ENCODE measurements at places on chromosomes 12 and 14.

DNA sequence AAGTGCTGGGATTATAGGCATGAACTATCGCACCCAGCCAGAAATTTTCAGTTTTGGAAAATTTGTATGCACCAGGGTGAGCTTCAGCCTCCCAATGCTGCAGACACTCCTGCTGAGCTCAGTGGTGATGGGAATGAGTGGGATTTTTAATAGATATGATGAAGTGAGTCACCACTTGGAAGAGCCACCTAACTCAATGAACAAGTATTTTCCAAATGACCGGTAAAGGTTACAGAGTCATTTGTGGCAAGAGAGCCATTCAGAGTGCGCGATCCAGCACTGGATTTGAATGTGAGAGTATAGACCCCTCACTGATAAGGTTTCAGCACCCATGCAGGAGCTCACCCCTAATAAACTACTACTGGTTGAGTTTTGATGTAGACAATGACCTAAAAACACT, 100.7 kb downstream of the PPP2R5C start:
- DNase-seq = no peak

DNA sequence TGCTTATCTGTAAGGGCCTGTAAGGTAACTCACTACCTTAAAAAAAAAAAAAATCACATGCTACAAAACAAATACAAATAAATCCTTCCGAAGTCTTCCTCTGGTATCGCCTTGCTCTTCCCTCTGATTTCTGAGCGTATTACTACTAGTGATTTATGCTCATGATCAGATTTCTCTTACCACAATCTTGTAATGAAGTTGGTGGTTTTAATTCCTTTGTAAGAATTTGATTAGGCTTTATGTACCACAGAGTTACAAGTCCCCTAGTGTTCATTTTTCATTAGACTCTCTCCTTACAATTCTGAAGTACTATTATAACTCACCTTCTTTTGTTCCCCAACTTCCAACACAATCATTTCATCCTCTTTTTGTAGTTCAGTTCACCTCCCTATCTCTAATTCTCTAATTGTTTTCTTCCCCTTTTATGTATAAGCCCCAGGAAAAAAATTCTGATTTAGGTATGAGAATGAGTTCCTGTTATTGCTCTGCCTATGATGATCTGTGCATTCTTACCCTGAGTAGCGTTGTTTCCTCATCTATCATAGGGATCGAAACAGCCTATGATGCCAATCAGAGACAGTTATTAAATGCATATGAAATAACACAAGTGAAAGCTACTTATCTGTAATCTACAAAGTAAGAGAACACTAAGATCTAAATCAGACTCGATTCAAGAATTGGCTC, 81.5 kb downstream of the EPS8 start:
- no peak for DNase-seq

DNA sequence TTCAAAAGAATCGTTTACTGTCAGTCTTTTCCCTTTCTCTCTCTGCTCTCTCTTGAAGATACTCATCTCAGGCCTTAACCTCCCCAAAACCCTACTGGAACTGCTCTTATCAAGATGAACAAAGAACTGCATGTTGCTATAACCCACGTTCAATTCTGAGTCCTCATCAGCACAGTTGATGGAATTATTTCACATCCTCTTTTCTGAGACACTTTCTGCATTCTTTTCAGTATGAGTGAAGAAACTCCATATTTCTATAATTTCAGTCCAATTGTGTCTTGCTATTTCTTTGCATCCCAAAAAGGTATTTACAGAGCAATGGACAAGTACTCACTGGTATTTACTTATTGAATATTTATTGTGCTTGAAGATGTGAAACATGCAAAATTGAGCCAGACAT, 160.1 kb upstream of the CPNE8 start:
- no peak for DNase-seq

- DNase-seq = no peak
Measured at GRCh38 chr14:30445011-30445793, 113.8 kb upstream of the G2E3 start.

GRCh38 chr12:72146495-72146894, 125.7 kb upstream of the TRHDE start:
- DNase-seq = no peak

DNA sequence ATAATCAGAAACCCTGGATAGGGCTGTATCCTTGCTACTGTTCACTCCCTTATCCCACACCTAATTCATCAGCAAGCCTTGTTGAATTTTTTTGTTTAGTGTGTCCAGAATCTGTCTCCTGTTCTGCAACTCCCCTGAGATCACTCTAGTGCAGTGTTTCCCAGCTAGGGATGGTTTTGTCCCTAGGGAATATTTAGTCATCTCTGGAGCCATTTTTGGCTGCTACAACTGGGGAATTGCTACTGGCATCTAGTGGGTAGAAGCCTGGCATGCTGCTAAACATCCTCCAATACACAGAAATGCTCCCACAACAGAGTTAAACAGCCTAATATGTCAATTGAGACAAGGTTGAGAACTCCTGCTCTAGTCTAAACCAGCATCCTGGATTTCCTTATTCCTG, 248.0 kb downstream of the NPAS3 start:
- no peak for DNase-seq

GRCh38 chr12:131738196-131738595, 27.3 kb downstream of the SFSWAP start:
- no peak for DNase-seq

DNA sequence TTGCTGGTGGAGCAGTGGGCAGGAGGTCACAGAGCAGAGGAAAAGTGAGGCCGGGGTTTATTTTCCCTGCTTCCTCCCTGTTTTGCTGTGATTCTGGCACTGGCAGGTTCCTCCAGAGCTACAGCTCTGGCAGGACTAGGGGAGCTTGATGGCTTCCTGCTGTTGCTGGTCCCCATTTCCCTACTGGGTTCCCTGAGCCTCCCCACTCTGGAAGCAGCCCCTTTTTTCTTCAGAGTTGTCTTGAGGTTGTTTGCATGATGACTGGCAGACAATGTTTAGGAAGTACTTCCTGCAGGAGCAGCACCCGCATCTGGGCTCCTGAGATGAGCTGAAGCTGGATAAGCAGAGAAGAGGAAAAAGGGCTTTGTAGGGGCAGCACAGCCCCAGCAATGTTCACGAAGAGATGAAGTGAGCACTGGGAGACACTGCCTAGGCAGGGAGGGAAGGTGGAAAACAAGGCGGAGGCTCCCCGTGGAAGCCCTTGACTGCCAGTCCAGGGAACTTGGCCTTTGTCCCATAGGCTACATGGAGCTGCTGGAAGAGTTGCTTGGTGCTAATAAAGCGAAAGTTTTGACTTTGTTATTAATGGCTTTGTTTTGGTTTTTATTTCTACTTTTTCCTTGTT, 126.9 kb downstream of the SLC38A6 start:
- no peak for DNase-seq

GRCh38 chr12:38664661-38665269, 240.6 kb downstream of the CPNE8 start:
- DNase-seq = peak; percentile 3

GRCh38 chr12:109927622-109928021, 27.5 kb downstream of the TCHP start:
- peak; percentile 46 for DNase-seq

DNA sequence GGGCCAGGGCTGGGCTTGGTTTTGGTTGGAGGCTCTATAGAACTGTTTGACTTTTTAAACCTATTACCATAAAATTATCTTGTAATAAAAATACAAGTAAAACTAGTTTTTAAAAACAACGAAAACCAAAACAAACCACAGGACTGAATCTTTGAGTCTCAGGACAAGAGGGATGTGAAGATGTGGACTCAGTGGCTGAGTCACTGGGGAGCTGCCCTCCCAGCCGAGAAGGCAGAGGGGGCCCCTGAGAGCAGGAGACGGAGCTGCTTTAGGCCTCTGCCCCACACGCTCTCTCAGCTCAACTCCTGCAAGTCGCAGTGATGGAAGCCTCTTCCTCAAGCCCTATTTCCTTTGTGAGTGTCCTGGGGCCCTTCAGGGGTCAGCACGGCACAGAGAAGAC, 59.0 kb downstream of the CDC42BPB start:
- DNase-seq = no peak

- no peak for DNase-seq
Measured at GRCh38 chr12:55034218-55034617, 14.4 kb downstream of the NEUROD4 start.

DNA sequence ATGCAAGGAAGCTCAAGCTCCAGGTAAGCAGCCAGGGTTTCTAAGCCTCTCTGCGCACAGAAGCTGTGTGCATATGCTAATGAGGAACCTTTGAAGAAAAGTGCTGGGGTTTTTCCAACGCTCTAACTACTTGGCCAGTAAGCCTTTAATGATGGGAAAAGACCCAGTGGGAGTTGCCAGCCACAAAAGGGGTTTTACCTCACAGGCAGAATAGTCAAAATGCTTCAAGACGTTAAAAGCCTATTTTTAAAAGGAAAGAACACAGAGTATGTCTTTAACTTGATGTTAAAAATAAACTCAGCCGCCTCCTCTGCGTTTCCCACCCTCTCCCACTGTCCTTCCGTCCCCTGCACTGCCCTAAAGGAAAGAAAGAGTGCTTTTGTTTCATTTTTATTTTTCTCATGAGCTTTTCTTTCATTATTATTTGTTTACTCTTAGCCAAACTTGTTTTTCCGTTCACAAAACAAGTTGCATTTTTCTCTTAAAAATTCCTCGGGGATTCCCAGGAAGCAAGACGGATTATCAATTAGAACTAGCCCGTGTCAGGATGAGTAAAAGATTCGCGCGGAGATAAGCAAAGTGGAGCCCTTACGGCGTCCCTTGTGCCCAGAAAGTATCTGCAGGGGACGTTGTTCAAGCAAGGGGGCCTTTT, 209.8 kb upstream of the NUDT4 start:
- peak; percentile 58 for DNase-seq

DNA sequence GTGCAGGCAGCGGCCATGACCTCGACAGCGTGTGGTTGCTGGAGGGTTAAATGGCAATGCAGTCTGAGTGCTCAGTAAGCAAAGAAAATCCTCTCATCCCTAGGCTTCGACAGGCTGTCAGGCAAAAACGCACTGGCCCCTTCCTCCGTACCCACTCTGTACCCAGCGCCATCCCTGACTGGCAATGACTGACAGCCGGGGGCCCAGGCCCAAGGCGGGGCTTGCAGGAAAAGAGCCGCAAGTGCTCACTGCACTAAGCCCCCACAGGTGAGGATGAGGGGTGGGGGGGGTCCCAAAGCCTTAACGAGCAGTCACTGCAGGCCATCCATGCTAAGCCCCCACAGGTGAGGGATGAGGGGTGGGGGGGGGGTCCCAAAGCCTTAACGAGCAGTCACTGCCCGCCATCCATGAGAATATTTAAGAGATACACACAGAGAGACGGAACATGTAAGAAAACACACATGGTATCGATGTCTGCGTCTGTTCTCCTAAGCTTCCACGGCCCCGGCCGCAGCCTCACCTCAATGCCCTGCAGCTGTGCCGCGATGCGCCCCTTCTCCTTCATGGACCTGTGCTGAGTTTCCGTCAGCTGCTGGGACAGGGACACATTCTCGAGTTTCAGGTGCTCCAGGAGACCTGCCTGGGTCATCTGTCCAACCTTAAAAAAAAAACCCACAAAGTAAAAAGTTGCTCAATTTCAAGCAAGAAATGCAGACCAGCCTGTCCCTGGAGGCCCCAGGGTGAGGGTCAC, 30.7 kb downstream of the GOLGA3 start:
- no peak for DNase-seq

DNA sequence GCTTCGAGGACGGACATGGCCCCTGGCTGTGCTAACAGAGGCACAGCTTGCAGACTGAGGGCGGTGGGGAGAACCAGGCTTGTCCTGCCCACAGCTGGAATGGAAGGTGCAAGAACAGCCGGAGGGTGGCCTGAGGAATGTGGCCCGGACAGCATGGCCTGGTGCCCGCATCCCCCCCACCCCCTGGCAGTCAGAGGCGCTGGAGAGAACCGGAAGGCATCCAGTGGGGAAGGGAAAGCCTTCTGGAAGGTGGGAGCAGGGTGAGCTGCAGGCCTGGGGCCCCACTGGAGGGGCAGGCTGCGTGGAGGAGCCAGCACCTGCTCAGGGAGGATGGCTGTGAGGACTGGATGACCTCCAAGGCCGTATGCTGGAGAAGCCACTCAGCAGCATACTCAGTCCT, 8.1 kb upstream of the CYP46A1 start:
- DNase-seq = no peak

- no peak for DNase-seq
Measured at GRCh38 chr12:128318341-128318740, 51.4 kb downstream of the TMEM132C start.

DNA sequence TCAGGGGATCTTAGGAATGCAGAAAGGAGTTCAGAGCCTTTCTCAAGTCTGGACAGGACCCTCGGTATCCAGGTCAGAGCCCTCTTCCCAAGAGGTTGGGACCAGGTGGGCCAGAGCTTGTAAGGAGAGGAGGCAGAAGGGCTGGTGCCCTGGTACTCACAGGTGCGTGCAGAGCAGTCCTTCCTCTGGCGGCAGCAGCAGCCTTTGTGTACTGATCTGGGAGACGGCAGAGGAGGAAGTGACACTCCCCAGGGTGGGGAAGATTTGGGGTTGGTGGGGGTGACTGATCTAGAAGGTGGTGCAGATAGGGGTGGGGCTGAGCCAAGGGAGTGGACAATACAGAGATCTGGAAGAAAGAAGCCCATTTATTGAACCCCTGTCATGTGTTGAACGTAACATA, at the start of gene ITGB7:
ITGB7 (minus strand) TSS at position 210 of the 400 bp plus-strand sequence. CDS start 6,808 bp downstream, outside the sequence.
- DNase-seq = peak; percentile 87

GRCh38 chr14:89767861-89768268, 186.7 kb downstream of the EFCAB11 start:
- peak; percentile 81 for DNase-seq

GRCh38 chr14:101839236-101839635, 77.7 kb downstream of the PPP2R5C start:
- DNase-seq = peak; percentile 88

GRCh38 chr12:106892075-106892474, 63.6 kb upstream of the TMEM263 start:
- DNase-seq = no peak

- peak; percentile 59 for DNase-seq
Measured at GRCh38 chr14:71591929-71592328, 340.3 kb upstream of the RGS6 start.

Data from OCI-LY7 (cell line).